ENCODE measurements at places on chromosomes 5 and 9.
A peak's percentile ranks its signal among the peaks of the same experiment; 100 is the strongest.

GRCh38 chr5:179732918-179733771, 523 bp downstream of the MAML1 start:
- H3K27ac ChIP-seq = peak overlapping the region; percentile 85
- H3K36me3 ChIP-seq = peaks cover 36% of the 10 kb centered on the region
- H3K4me1 ChIP-seq = no peaks in the 10 kb centered on the region
- DNase-seq = peak; percentile 67

- no peaks in the 10 kb centered on the region for H3K36me3 ChIP-seq
- no peaks in the 10 kb centered on the region for H3K27me3 ChIP-seq
- no peak overlapping the region for H3K27ac ChIP-seq
- no peak overlapping the region for H3K4me3 ChIP-seq
- no peak for DNase-seq
Observed at GRCh38 chr5:83645936-83646335, 74.7 kb downstream of the HAPLN1 start.

- H3K27me3 ChIP-seq = no peaks in the 10 kb centered on the region
- DNase-seq = no peak
- peaks cover 4% of the 10 kb centered on the region for H3K4me1 ChIP-seq
- no peaks in the 10 kb centered on the region for H3K36me3 ChIP-seq
- no peak overlapping the region for H3K4me3 ChIP-seq
Observed at GRCh38 chr5:10699281-10699874, 61.7 kb downstream of the DAP start.

DNA sequence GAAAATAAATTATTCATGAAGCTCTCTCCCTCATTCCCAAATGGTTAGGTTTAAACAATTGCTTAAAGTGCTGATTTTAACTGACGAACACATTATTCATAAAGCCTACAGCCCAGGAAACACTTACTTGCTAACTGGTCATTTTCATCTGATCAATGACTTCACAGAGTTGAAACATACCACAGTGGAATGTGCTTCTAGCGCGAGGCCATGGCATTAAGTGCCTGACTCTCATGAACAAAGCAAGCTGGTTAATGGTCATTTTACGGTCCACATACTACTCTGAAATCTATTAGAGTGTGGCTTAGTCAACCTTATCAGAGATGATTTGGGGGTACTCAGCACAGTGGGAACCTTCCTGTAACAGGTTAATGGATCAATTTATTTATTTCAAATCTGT, 114.6 kb downstream of the MED27 start:
- peaks cover 9% of the 10 kb centered on the region for H3K4me1 ChIP-seq
- no peaks in the 10 kb centered on the region for H3K27me3 ChIP-seq
- no peaks in the 10 kb centered on the region for H3K36me3 ChIP-seq
- H3K27ac ChIP-seq = no peak overlapping the region
- H3K4me3 ChIP-seq = no peak overlapping the region

- no peak overlapping the region for H3K27ac ChIP-seq
- no peaks in the 10 kb centered on the region for H3K36me3 ChIP-seq
- no peak for DNase-seq
Observed at GRCh38 chr5:144144956-144145751, 25.3 kb downstream of the YIPF5 start.

GRCh38 chr5:76604838-76605237, 18.4 kb downstream of the F2RL2 start:
- H3K4me1 ChIP-seq = peaks cover 4% of the 10 kb centered on the region
- H3K27ac ChIP-seq = no peak overlapping the region
- no peak overlapping the region for H3K4me3 ChIP-seq
- H3K27me3 ChIP-seq = no peaks in the 10 kb centered on the region

All from H1 (cell line).